ENCODE measurements at places on chromosomes 12 and 14.

GRCh38 chr14:89493877-89494634 lies 77.0 kb upstream of the FOXN3 start:
- no peak for DNase-seq

DNA sequence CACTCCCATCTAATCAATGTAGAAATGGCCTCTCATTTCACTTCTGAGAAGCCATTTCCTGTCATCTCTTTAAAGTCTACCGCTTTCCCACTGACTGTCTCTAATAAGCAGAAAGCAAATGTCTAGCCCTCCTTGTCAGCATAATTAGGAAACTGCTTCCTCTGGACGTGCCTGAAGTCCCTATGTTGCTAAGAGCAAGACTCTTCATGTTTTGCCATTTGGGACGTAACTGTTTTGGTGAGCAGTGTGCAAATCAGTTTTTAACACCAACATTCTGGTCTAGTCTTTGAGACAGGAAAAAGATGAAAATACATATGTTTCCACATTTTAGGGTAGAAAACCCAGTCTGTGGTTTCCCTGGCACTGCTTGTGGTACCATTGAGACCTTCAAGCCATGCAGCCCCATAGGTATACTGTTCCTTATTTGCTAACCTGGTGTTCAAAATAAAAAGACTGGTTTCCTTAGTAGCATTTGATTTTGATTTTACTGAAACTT lies 22.2 kb downstream of the IFNG start:
- no peak for DNase-seq

DNA sequence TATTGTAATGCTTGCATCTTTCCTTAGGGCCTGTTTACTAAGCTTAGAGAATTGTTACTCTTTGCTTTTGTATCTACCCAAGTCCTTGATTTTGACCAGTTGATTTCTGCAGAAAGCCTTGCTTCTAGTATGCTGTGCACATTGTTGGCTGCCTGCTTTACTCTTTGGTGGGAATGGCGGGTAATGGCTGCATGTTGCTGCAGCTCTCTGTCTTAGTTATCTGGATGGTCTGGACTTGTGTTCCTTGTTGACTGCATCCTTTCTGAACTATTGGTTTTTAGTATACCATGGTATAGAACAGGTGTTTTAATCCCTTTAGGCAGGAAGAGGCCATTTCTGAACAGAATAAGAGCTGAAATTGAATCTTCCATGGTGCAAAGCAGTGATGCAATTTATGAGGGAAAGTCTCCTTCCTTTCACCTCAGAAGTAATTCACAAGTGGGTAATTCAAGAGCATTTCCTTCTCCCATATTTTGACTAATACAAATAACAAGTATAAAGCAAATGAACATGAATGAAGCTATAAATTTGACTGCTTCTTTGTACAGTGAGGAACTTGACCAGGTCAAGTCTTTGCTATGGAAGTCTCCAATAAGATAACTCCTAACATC lies 466.4 kb downstream of the NPAS3 start:
- DNase-seq, result no peak

GRCh38 chr12:117792471-117792870 lies 176.3 kb downstream of the KSR2 start:
- no peak for DNase-seq

DNA sequence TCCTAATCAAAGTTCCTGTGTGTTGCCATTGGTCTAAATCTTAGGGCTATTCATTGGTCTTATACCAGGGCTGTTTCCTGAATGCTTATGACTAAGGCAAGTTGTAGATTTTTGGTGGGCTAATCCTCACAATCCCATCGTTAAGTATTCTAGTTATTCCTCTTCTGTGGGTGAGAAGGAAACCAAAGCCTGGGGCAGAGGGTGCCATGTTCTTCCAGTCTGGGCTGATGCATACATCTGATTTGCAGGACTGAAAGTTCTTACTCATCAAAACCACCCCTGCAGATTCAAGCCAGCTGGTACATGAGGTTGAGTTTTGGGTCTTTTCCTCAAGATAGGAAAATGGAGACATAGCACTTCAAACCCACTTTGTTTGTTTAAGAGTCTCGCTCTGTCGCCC lies 25.7 kb downstream of the PPP1CC start:
- DNase-seq, result no peak

DNA sequence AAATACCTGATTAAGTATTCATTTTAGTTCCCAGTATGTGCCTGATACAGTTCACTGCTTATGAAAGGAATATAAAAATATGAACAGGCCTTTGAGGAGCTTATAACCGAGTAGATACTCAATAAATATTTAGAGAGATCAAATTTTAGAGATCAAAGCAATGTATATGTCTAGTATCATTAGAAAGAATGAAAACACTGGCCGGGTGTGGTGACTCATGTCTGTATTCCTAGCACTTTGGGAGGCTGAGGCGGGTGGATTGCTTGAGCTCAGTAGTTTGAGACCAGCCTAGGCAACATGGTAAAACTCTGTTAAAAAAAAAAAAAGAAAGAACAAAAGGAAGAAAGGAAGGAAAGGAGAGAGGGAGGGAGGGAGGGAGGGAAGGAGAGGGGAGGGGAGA lies 113.2 kb upstream of the EEA1 start:
- DNase-seq, result no peak

- no peak for DNase-seq
Observed at GRCh38 chr12:66600903-66601302, 78.0 kb downstream of the GRIP1 start.
